ENCODE measurements at places on chromosomes 16 and 17. TPM values are rescaled to one million over a fixed set of nuclear protein-coding genes. Genes with fewer than 3 reads are reported as not detected.

- no peak for DNase-seq
These were observed 10.6 kb upstream of the NUP85 start for GRCh38 chr17:75194879-75195278.

DNA sequence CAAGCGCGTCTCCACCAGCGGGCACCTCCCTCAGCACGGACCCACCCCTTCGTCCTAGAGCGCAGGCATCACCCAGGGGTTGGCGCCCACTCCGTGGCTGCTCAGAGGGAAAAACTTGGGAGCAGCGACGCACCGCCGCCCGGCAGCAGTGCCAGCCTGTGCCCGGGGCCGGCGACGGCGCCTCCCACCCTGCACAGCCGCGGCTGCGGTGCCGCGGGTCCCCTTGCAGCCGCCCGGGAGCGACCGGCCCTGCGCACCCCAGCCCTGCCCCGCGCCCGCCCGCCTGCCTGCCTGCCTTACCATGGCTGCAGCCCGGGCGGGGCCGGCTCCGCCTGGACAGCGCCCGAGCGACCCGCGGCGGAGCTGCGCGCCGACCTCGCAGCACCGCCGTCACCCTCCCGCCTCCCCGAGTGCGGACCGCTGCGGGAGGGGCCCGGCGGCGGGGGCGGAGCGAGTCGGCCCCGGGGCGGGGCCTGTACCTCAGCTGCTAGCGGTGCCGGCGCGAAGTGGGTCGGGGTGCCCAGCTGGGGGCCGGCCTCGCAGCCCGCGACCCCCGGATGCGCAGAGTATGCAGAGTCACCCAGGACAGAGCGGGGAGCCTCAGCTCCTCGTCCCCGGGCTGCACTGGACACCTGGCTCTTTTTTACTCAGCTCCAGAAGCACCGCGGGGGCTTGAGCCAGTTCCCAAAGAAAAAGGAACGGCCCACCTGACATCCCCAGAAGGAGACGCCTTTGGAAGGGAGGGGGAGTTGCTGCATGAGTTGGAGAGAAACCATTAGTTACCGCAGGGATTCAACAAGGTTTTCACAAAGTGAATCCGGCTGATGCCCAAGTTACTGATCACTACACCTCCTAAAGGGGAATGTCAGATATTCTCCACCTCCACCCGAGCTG is 17.5 kb upstream of the MTMR4 start:
- DNase-seq = peak; percentile 56

DNA sequence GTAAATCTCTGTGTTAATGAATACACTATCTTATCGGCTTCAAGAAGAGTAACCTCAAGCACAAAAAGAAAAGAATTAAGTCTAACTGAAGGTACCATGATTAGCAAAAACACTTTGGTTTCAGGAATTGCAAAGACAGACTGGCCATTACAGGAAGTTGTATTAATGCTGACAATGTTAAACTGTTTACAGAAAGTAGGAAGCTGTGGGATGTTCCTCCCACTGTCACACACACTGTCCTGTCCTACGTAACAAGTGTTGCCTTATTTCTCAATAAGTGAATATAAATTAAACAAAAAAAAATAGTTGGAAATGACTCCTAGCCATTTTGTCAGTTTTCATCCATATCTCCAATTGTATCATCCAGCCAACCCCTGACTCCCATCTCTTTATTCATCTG is 8.6 kb downstream of the GNA13 start:
- DNase-seq = no peak

DNA sequence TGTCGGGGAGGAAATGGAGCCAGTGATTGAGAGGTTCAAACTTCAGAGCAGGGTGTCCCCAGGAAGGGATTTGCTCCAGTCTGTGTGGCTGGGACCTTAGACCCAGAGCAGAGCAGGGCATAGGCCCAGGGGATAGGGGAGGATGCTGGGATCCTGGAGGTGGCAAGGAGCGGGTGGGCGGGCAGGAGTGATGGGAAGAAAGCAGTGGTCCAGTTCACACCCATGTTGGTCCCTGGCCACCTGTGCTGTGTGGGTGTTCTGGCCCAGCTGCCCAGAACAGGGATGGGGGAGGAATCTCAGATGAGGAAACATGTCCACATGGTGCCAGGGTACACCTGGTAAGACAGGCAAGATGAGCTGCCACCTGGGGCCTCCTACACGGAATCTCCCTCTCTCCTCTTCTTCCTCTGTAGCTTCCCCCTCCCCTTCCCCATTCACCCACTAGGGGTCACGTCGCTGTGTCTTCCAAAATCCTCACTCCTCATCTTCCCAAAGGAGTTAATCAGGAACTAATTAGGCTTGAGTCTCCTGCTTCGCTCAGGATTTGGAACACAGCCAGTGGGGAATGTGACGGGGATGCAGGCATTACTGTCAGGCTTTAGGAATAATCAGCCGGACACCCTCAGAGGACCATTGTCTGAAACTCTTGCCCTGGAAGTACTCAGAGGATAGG is 2.3 kb downstream of the BEAN1 start:
- no peak for DNase-seq

DNA sequence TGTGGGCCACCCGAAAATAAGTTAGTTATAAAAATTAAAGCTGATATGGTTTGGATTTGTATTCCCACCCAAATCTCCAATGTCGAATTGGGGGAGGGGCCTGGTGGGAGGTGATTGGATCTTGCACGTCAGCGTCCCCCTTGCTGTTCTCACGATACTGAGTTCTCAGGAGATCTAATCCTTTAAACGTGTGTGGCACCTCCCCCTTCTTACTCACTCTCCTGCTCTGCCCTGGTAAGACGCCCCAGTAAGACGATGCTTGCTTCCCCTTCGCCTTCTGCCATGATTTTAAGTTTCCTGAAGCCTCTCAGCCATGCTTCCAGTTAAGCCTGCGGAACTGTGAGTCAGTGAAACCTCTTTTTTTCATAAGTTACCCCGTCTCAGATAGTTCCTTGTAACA is 35.4 kb downstream of the SYCE1L start:
- peak; percentile 41 for DNase-seq

The KRTAP3-1 gene
- 1.6 TPM for total RNA-seq
